ENCODE measurements at places on chromosomes 7 and 10.
A peak's percentile ranks its signal among the peaks of the same experiment; 100 is the strongest.

- DNase-seq: peak; percentile 57
Measured at GRCh38 chr10:61890430-61890829, 11.1 kb upstream of the ARID5B start.

DNA sequence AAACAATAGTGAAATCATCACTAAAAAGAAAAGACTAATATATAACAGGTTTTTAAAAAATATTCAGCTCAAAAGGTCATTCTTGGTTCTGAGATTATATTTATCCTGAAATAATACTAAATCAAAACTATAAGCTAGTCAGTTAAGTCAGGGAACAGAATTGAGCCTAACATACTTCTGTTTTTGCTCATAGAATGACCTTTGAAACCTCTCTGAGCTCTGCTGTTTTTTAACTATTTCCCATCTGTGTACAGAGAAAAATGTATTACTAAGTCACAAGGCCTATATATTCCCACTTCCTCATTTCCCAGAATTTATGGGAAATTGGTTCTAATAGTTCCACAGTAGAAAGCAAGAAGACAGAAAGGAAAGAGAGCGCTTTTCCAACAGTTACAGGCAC, 346.8 kb upstream of the ETV1 start:
- no peak for DNase-seq

DNA sequence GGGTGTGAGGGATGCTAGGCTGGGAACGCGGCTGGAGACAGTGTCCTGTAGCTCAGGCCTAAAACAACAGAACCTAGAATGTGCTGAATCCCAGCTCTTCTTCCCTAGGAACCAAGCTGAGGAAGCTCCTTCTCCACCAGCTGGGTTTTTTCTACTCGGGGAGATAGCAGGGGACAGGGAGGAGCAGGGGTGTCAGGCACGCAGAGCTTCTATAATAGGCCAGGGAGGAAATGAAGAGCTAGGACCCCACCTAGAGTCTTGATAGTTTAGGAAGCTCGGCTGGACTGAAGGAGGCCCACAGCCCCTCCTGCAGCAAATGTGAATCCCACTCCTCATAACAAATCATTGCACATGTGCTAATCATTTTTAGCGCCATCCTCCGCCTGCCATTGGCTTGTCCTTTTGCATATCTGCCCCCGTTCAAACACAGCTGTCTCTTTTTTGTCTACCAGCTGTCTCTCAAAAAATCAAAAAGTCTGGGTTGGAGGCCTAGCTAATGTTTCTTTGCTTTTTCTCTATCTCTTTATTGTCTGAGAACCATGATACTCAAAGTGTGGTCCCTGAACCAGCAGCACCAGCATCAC, 24.1 kb upstream of the FAM180A start:
- DNase-seq: peak; percentile 33

GRCh38 chr10:16195894-16196293, 240.9 kb upstream of the PTER start:
- DNase-seq: no peak

- DNase-seq: no peak
Measured at GRCh38 chr7:110721395-110721794, 369.5 kb upstream of the LRRN3 start.

- no peak for DNase-seq
Measured at GRCh38 chr10:75418293-75418692, 13.1 kb upstream of the LRMDA start.

DNA sequence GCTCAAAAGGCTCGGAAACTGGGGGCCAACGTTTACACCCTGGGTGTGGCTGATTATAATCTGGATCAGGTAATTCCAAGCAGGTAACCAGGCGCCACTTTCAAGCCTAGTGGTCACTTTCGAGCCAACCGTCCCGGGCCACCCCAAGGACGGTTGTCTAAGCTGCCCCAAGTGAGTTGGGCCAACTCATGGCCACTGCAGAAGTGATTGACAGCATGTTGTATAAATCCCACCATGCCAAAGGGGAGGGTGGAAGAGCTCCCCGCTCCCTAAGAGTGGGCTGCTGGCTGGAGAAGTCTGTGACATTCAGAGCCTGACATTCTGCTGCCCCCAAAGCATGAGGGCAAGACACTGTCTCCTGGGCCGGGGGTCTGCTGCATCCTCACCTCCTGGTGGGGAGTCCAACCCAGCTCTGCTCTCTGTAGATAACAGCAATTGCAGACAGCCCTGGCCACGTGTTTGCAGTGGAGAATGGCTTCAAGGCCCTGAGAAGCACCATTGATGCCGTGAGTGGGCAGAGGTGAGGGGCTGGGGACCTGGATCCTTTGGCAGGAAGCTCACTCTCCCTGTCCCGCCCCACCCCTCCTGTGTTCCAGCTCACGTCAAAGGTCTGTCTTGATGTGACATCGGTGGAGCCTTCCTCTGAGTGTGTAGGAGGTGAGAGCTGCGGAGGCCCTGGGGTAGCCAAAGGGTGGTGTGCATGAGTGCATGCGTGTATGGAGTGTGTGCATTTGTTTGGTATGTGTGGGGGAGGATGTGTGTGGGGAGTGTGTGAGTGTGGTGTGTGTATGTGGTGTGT, 10.8 kb downstream of the ANTXRL start:
- DNase-seq: no peak

- no peak for DNase-seq
Measured at GRCh38 chr7:35384761-35385700, 131.1 kb upstream of the TBX20 start.

- peak; percentile 17 for DNase-seq
Measured at GRCh38 chr10:64484811-64485330, 963.7 kb downstream of the REEP3 start.

- DNase-seq: no peak
Measured at GRCh38 chr7:673681-674453, 52.6 kb upstream of the DNAAF5 start.

DNA sequence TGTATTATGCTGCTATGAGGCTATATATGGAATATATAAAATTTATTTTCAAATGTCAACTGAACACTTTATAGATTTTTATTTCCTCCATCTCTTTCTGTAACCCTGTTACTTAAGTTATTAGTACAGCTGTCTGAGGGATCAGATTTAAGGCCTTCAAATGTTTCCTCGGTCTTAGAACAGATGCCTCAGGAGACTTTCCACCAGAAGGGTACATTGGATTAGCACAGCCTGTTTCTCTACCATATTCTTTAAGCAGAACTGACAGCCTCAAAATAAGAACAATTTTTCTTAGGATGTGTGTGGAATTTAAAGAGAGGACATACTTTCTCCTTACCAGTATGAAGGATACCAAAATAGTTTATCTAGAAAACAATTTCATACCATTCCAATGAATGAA, 53.0 kb upstream of the HGF start:
- no peak for DNase-seq

- no peak for DNase-seq
Measured at GRCh38 chr10:122085423-122085911, 96.5 kb downstream of the TACC2 start.

- no peak for DNase-seq
Measured at GRCh38 chr7:105996860-105997737, 34.0 kb downstream of the CDHR3 start.

- DNase-seq: no peak
Measured at GRCh38 chr10:104608091-104608828, 32.8 kb upstream of the SORCS3 start.

DNA sequence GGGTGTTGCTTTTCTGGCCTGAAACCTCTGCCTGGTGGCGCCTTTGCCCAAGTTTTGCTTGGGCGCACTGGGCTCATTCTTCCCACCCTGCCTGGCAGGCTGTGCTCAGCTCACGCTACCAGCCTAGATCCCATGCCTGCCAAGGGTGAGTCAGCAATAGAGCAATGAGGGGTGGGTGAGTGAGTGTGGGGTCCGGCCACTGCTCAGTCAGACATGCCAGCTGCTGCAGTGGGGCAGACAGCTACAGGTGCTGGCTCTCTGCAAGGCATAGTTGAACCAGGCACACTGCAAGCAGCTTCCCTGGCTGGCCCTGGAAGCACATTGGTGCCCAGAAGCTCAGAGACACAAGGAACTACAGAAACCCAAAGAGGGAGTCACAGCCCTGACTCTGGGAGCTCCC, 680.9 kb upstream of the LRRTM3 start:
- DNase-seq: no peak

- DNase-seq: no peak
Measured at GRCh38 chr10:128422190-128422589, 296.0 kb upstream of the MKI67 start.

GRCh38 chr10:97336446-97336845, 1.9 kb upstream of the FRAT2 start:
- no peak for DNase-seq

- no peak for DNase-seq
Measured at GRCh38 chr7:37592366-37592765, 91.2 kb upstream of the GPR141 start.

GRCh38 chr10:71213127-71213621, 804 bp downstream of the UNC5B start:
- peak; percentile 75 for DNase-seq

GRCh38 chr7:5283421-5284303, 919 bp downstream of the SLC29A4 start:
- DNase-seq: no peak

Data from fibroblast of skin of right biceps (primary cell).